ENCODE measurements at places on chromosomes 11 and 22. TPM values are rescaled to one million over a fixed set of nuclear protein-coding genes. Genes with fewer than 3 reads are reported as not detected.

The TMEM9B gene
- total RNA-seq: 33.6 TPM

The APOBEC3H gene
- not detected for total RNA-seq

The SLC22A12 gene
- total RNA-seq: not detected

The LRRC75B gene
- total RNA-seq: 10.8 TPM

The PRRG4 gene
- 0.18 TPM for total RNA-seq

The TSSK2 gene
- total RNA-seq: not detected

The SLC29A2 gene
- 1.2 TPM for total RNA-seq

The OR2AG1 gene
- not detected for total RNA-seq

The CARD18 gene
- not detected for total RNA-seq

The TMX2 gene
- total RNA-seq: 57.3 TPM

The HTR3A gene
- total RNA-seq: not detected

The ASCL2 gene
- 1.7 TPM for total RNA-seq

The HBE1 gene
- 5.6 TPM for total RNA-seq

The OR51B2 gene
- 1.2 TPM for total RNA-seq

The APOA4 gene
- total RNA-seq: 0.45 TPM

The TH gene
- total RNA-seq: 0.54 TPM

The TMPRSS4 gene
- total RNA-seq: not detected

The TTC36 gene
- 1.5 TPM for total RNA-seq

The BIK gene
- 0.91 TPM for total RNA-seq

The KRTAP5-6 gene
- not detected for total RNA-seq

The TMEM191C gene
- total RNA-seq: 5.6 TPM

The UBQLN3 gene
- total RNA-seq: 0.45 TPM

The ST14 gene
- total RNA-seq: 0.54 TPM

Measured in cerebellum (tissue), 4 donors.